Activated CD4-positive, alpha-beta T cell treated with anti-CD3 and anti-CD28 coated beads, Interleukin-2, amount 10 ng/mL, durations not matched to agents 7 days and 5 days (primary cell): ENCODE measurements at places on chromosomes 11 and 22. TPM values are rescaled to one million over a fixed set of nuclear protein-coding genes. Genes with fewer than 3 reads are reported as not detected.

The OR8G1 gene
- not detected for total RNA-seq

The CATSPERZ gene
- total RNA-seq, result not detected

DNA sequence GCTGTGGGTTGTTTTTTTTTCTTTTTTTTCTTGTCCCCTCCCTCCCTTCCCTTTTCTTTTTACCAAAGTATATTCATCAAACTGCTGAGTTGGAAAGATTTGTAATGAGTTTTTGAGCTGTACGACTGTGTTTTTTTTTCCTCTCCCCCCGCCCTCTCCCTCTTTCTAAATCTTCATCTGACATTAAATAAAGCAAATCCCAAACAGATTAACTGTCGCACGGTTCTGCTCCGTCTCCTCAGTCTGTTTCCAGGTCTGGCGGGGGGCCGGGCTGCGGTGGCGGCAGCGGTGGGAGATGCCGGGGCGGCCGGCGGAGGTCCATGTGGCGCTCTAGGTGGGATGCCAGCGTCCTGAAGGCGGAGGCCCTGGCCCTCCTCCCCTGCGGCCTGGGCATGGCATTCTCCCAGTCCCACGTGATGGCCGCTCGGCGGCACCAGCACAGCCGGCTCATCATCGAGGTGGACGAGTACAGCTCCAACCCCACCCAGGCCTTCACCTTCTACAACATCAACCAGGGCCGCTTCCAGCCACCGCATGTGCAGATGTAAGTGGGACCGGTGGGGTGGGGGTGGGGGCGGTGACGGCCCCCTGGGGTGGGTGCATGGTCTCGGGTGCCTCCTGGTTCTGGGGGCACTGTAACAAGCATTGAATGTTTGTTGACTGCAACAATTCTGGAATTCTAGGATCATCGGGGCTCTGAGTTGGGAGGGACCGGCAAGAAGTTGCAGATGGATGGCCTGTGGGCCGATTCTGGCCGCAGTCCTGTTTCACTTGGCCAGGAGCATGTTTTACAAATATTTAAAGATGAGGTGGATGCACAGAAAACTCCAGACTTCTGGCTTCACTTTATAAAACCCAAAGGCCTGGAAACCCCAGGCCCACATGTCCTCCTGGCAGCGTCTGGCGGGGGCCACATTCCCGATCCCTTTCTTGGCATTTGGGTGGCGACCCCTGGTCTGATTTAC is 13.1 kb downstream of the MPPED1 start:
- DNase-seq, result no peak
- H3K36me3 ChIP-seq, result no peaks in the 10 kb centered on the region
- H3K27me3 ChIP-seq, result no peaks in the 10 kb centered on the region
- H3K4me1 ChIP-seq, result no peaks in the 10 kb centered on the region
- H3K27ac ChIP-seq, result no peak overlapping the region

- no peak overlapping the region for H3K4me3 ChIP-seq
- no peaks in the 10 kb centered on the region for H3K36me3 ChIP-seq
- no peaks in the 10 kb centered on the region for H3K27me3 ChIP-seq
- H3K27ac ChIP-seq, result no peak overlapping the region
- DNase-seq, result no peak
Observed at GRCh38 chr11:128580612-128581011, 6.7 kb downstream of the ETS1 start.

The ZNF280B gene
- 2.5 TPM for total RNA-seq

GRCh38 chr11:3959015-3959902 is 103.8 kb downstream of the STIM1 start:
- no peak overlapping the region for H3K4me3 ChIP-seq
- H3K27ac ChIP-seq, result peak overlapping the region; percentile 21
- H3K36me3 ChIP-seq, result peaks cover 35% of the 10 kb centered on the region
- peaks cover 74% of the 10 kb centered on the region for H3K4me1 ChIP-seq
- DNase-seq, result no peak

GRCh38 chr11:125176866-125177265 is 12.3 kb downstream of the PKNOX2 start:
- DNase-seq, result no peak
- no peaks in the 10 kb centered on the region for H3K4me1 ChIP-seq
- H3K36me3 ChIP-seq, result no peaks in the 10 kb centered on the region
- no peak overlapping the region for H3K27ac ChIP-seq
- H3K4me3 ChIP-seq, result no peak overlapping the region

DNA sequence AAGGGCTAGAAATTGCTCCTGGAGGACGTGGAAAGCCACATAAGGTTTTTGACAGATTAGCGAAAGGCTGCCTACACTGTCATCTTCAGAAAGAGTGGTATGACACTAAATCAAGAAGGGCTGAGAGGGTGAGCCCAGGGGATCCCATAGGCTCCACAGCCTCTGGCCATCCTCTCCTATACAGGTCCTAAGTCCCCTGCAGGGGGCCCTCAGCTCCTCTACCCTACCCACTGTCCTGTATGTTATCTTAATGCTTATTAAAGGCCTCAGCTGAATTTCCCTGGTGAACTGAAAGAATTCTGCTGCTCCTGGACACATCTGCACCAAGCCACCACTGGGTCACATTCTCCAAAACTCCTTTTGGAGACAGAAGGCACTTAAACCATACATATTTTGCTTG is 7.9 kb downstream of the KLHL22 start:
- no peak overlapping the region for H3K27ac ChIP-seq
- H3K4me1 ChIP-seq, result peaks cover 28% of the 10 kb centered on the region
- no peak overlapping the region for H3K4me3 ChIP-seq
- peaks cover 26% of the 10 kb centered on the region for H3K36me3 ChIP-seq
- no peaks in the 10 kb centered on the region for H3K27me3 ChIP-seq

DNA sequence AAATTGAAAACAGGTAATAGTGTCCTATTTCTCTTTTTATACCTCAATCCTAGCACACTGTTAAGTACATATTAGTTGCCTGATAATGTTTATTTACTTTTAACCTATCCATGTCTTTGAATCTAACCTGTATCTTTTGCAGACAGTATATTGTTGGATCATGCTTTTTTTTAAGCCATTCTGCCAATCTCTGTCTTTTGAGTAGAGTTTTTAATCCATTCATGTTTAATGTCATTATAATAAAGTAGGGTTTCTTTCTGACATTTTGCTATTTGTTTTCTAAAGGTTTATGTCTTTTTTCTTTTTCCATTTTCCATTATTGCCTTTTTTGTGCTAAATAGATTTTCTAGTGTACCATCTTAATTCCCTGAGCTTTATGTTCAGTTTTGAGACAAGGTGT is 23.8 kb upstream of the DEPDC7 start:
- no peaks in the 10 kb centered on the region for H3K36me3 ChIP-seq
- no peak for DNase-seq
- no peaks in the 10 kb centered on the region for H3K4me1 ChIP-seq
- H3K4me3 ChIP-seq, result no peak overlapping the region

DNA sequence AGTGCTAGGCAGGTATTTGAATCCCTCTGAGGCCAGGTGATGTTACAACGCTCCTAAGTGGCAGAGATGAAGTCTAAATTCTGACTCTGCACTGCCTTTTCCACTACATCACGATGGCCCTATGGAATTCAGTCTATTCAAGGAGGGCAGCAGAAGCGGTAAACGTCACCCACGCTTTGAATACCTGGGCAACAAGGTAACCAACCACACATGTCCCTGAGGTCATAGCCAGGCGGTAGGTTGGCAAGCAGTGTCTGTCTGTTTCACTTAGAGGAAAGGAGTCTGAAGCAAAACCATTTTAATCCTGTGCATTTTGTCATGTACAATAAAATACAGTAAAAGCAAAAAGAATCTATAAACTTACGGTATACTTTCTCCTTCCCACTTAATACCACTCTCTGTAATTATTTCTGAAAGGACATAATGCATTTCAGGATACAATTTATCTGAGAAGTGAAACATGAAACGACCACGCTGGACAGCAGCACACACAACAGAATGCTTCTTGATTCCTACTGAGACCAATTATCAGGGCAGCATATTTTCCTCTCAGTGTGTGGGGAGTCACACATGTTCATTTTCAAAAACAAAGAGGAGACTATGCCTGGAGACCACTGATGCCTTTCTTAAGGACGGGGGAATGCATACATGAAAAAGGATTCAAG is 51.3 kb downstream of the PRDM10 start:
- H3K4me3 ChIP-seq, result no peak overlapping the region
- no peak overlapping the region for H3K27ac ChIP-seq
- DNase-seq, result no peak

GRCh38 chr11:11931461-11932055 is 76.9 kb downstream of the DKK3 start:
- peak; percentile 36 for DNase-seq
- no peak overlapping the region for H3K4me3 ChIP-seq
- peaks cover 5% of the 10 kb centered on the region for H3K4me1 ChIP-seq
- H3K27me3 ChIP-seq, result no peaks in the 10 kb centered on the region
- peaks cover 39% of the 10 kb centered on the region for H3K36me3 ChIP-seq
- H3K27ac ChIP-seq, result no peak overlapping the region

The STK33 gene
- 0.79 TPM for total RNA-seq

- peak overlapping the region; percentile 85 for H3K4me3 ChIP-seq
- H3K36me3 ChIP-seq, result peaks cover 87% of the 10 kb centered on the region
- no peaks in the 10 kb centered on the region for H3K27me3 ChIP-seq
- H3K4me1 ChIP-seq, result peaks cover 82% of the 10 kb centered on the region
Observed at GRCh38 chr11:117989351-117990102, 3.3 kb downstream of the IL10RA start.

The ROBO4 gene
- total RNA-seq, result not detected

- no peaks in the 10 kb centered on the region for H3K4me1 ChIP-seq
- no peak overlapping the region for H3K4me3 ChIP-seq
- H3K27me3 ChIP-seq, result no peaks in the 10 kb centered on the region
- no peak overlapping the region for H3K27ac ChIP-seq
Observed at GRCh38 chr11:122422682-122423081, 232.8 kb upstream of the UBASH3B start.

- no peaks in the 10 kb centered on the region for H3K27me3 ChIP-seq
- peaks cover 29% of the 10 kb centered on the region for H3K4me1 ChIP-seq
- peak within 1 kb of the TSS; percentile 87 for H3K27ac ChIP-seq
- peak; percentile 88 for DNase-seq
Observed at GRCh38 chr11:1763796-1764661, at the start of gene CTSD. TSS of gene CTSD (minus strand) at chr11:1763927. CDS start at chr11:1763859, 68 bp downstream.

DNA sequence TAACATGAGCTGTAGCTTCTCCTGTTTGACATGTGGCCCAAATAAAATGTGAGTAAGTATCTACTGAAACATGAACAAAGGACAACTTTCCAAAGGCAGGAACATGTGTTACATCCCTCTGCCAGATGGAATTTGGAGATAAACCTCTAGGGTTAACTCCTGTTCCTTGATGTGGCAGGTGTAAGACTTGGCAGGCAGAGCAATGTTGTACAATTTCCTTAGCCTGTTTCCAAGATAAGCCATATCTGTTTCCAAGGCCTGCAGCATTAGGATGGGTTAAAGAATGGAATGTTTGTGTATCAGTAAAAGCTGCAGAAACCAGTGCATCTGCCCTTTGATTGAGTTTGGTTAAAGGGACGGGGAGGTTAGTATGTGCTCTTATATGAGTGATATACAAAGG is 8.8 kb upstream of the DNAJB13 start:
- H3K36me3 ChIP-seq, result peaks cover 2% of the 10 kb centered on the region
- H3K27me3 ChIP-seq, result no peaks in the 10 kb centered on the region
- no peak for DNase-seq
- H3K27ac ChIP-seq, result no peak overlapping the region
- H3K4me1 ChIP-seq, result no peaks in the 10 kb centered on the region
- no peak overlapping the region for H3K4me3 ChIP-seq

The P2RX6 gene
- total RNA-seq, result 0.27 TPM

DNA sequence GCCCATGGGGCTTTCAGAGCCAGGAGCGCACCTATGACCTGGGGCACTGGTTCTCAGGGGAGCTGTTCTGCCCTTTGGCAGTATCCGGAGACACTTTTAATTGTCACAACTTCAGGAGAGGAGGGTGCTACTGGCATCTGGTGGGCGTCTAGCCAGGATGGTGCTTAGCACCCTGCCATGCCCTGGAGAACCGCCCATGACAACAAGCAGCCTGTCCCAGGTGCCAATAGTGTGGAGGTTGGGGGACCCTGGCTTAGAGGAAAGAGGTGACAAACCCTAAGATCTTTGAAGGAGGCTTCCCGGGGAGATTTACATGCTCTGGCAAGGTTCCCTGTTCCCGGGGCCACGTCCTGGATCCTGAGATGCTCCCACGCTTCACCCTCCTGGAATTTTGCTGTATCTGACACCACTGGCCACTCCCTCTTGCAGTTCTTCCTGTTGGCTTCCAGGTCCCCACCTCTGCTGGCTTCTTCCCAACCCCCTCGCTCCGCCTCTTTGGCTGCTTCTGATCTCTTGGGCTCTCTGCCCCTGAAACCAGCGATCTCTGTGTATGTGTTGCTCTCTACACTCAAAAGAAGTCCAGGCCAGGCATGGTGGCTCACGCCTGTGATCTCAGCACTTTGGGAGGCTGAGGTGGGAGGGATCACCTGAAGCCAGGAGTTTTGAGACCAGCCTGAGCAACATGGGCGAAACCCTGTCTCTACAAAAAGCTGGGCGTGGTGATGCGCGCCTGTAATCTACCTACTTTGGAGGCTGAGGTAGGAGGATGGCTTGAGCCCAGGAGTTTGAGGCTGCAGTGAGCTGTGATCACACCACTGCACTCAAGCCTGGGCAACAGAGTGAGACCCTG is 31.1 kb downstream of the FADS3 start:
- no peak overlapping the region for H3K4me3 ChIP-seq
- no peak for DNase-seq
- H3K27me3 ChIP-seq, result no peaks in the 10 kb centered on the region
- no peaks in the 10 kb centered on the region for H3K4me1 ChIP-seq
